ENCODE measurements at places on chromosomes 2 and 18.

- DNase-seq, result no peak
Measured at GRCh38 chr2:111970453-111970852, 72.0 kb downstream of the MERTK start.

GRCh38 chr18:21004726-21005125 is 106.9 kb downstream of the ROCK1 start:
- no peak for DNase-seq

DNA sequence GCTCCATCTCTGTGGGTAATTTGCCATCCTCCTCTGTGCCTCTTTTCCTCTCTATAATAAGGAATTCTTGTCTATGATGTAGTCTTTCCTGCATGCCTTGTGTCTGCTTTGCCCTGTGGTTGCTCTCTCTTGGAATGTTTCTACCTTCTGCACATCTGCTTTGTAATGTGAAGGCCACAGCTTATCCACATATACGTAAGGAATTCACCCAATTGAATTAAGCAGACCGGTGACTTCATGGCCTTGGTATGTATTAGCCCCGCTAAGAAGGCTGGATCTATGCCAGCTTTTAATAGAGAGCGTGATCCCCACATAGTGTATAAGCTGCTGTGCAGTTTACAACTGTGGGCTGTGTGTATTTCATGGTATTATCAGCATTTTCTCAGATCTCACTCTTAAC is 274.7 kb downstream of the RNF144A start:
- DNase-seq, result no peak

DNA sequence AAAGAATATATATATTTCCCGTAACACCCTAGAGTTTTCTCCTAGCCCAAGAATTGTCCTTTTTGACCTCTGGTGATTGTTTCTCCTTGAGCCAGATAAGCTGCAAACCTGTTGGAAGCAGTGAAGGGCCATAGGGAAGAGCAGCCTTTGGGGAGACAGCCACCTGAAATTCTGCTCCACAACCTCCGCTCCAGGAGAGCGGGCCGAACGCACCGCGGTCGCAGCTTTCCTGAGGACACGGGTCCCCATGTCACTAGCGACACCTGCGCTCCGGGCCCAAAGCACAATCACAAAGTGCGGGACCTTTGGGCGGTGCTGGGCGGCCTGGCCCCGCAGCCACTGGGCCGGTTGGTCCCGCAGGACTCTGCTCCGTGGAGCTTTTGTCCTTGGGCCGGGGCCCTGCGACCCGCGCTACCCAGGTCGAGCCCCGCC is 557 bp upstream of the DSG2 start:
- DNase-seq, result no peak

- DNase-seq, result peak; percentile 59
Measured at GRCh38 chr2:120344214-120344975, 1.5 kb upstream of the INHBB start.
